Stimulated activated CD4-positive, alpha-beta T cell treated with anti-CD3 and anti-CD28 coated beads, Interleukin-1b, Interleukin-23, amount 100 ng/mL, for 1 hour (primary cell): ENCODE measurements at places on chromosomes 11 and 22.
A peak's percentile ranks its signal among the peaks of the same experiment; 100 is the strongest.

- DNase-seq = no peak
These were observed 34.7 kb downstream of the SNX19 start for GRCh38 chr11:130881475-130882137.

GRCh38 chr11:69538854-69539253, 57.4 kb downstream of the LINC01488 start:
- no peak for DNase-seq

- DNase-seq = no peak
These were observed 14.6 kb downstream of the UBASH3B start for GRCh38 chr11:122670131-122670530.

DNA sequence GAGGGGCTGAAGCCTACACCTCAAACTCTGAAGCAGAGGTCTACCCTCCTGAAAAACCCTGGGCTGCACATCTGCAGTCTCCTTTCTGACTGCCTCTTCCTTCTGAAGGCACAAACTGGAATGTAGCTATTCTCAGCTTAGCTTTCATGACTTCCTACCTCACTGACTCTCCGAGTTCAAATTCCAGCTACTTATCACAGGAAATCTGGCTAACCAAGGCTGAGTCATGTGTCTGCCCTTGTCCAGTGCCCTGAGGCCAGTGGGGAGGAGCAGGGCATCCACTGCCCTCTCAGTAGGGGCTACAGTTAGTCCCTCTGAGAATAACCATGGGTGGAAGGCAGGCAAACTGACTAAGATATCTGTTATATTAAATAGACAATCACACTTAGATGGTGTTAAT, 29.2 kb downstream of the PDGFD start:
- no peak for DNase-seq

GRCh38 chr11:74593463-74593862, 1.1 kb downstream of the POLD3 start:
- DNase-seq = no peak

DNA sequence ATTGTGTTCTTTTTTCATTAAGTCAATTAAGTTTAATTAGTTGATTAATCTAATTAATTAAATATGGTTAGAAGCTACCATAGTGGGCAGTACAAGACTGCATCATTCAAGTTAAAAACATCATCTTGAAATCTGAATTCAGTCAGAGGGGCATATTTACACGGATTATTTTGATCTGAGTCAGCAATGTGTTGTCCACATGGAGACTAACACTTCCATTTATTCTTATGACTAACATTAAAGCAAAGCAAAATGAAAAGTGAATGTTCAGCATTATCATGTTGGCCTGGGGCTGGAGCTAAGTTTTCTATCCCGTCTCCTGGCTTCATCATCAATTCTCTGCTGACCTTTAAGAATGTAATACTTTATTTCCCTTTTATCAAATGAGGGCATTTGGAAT, 17.3 kb downstream of the FLI1 start:
- no peak for DNase-seq

DNA sequence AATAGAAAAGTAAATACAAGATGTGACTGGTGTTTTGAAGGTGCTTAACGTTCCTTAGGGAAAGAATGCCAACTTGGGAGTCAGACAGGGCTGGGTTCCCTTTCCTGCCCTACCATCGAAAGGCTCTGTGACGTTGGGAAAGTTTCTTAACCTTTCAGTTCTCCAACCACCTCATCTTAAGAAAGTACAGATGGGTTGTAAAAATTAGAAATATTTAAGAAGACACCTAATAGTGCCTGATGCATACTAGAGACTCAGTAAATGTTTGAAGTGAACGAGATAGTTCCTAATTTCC, 1.1 kb downstream of the GTPBP1 start:
- DNase-seq = no peak

DNA sequence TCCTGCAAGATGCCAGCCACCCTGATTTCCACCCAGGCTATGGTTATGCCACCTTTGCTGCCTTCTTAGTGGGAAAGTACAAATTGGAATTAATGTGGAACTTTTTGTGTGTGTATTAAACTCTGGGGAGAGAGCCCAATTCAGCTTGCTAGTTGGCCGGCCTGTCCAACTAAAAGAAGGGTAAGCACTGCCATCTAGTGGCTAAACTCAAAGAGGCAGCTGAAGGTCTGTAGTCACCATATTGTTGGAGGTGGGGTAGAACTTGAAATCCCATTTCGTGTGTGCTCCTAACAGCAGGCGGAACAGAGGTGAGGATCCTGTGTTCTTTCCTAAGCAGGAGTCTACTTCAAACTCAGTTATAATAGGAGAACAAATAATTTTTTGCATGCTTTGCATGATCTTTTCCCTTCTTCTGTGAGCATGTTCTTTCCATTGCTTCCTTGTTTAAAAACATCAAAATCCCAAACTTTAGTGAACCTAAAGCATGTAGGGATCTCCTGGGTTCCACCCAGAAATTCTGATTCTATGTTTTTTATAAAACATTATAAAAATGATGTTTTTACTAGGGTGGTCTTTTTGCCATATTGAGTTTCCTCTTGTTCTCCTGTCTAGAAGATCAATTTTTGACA, 138.8 kb upstream of the SORL1-AS1 start:
- DNase-seq = peak; percentile 45
